ENCODE measurements at places on chromosomes 16 and 17.

- no peak for DNase-seq
Measured at GRCh38 chr17:82416771-82417170, 1.4 kb upstream of the HEXD start.

- no peak for DNase-seq
Measured at GRCh38 chr16:68228652-68229051, 7.3 kb downstream of the ESRP2 start.

DNA sequence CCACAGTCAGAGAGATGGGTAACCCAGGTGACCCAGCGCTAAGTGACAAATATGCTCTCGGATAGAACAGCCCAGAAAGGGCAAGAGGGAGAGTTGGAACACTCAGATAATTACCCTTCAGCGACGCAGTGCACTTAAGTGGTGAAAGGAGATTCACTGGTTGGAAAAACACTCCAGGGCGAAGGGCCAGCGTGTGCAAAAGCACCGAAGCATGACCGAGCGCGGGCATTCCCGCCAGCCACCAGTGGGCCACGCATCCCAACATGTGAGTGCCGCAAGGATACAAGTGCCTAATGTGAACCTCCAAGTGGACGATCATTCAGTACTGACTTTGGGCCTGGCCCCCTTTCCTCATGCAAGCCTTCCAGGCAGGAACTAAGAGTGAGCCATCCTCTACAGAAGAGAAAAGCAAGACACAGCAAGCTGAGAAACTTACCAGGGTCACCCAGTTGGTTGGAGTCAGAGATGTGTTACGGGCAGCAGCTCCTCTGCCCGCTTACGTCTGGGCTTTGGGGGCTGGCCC, 258.4 kb downstream of the C16orf95 start:
- no peak for DNase-seq

GRCh38 chr16:3590736-3591435, 13.7 kb upstream of the NLRC3 start:
- no peak for DNase-seq

DNA sequence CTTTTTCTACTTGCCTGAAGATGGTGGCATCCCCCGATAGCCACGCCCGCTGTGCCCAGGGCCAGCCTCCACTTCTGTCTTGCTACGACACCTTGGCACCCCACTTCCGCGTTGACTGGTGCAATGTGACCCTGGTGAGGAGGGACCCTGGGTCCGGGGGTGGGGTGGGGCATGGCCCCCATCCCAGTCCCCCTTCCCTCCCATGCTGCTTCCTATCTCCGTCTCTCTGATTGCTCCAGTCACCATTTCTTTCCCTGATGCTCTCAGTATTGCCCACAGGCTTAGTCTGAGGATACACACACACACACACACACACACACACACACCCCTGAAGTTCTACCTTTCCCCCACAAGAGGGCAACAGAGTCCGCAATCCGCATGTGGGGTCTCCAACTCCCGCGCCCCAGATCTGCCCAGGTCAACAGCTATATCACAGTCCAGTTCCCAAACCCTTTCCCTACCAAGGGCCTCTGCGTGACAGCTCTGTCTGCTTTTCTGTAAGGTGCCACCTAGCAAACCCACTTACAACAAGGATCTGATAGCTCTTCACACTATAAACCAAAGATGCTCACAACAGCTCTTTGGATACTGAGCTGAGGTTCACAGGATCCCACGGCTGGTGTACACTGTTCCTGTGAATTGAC, 3.4 kb downstream of the SGCA start:
- DNase-seq, result peak; percentile 34

- no peak for DNase-seq
Measured at GRCh38 chr16:83171396-83171795, 544.6 kb downstream of the CDH13 start.

DNA sequence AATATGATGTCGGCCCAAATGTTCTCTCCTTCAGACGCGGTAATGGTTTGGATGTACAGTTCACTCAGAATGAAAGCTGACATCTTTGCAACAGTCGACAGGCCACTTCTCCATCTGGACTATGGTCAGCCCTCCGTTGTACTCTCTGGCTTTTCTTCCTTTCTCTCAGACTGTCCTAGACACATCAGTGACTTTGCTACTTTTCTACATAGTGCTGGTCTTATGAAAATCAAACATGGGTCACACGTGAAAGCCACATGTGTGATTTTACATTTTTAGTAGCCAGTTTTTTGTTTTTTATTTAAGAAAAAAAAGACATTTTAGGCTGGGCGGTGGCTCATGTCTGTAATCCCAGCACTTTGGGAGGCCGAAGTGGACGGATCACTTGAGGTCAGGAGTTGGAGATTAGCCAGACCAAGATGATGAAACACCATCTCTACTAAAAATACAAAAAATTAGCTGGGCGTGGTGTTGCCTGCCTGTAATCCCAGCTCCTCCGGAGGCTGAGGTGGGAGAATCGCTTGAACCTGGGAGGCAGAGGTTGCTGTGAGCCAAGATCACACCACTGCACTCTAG, 644.1 kb downstream of the KCNJ2 start:
- no peak for DNase-seq

GRCh38 chr16:9300252-9300651, 208.8 kb downstream of the HAPSTR1 start:
- DNase-seq, result no peak

GRCh38 chr16:56603589-56603988, 4.8 kb upstream of the MT2A start:
- peak; percentile 43 for DNase-seq

GRCh38 chr16:66853261-66854139, 9.3 kb downstream of the CA7 start:
- no peak for DNase-seq

DNA sequence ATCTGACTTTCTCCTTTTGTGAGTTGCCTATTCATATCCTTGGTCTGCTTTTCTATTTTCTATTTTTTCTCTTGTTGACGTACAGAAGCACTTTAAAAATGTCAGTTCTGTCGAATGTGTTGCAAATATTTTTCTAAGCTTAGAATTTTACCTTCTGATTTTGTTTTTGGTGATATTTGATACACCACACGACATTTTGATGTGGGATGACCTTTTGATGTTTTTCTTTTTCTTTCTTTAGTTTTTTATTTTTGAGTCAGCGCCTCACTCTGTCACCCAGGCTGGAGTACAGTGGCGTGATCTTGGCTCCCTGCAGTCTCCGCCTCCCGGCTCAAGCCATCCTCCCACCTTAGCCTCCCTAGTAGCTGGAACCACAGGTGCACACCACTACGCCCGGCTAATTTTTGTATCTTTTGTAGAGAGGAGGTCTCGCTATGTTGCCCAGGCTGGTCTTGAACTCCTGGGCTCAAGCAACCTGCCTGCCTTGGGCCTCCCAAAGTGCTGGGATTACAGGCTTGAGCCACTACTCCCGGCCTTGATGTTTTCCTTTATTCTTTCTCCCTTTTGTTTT, 39.6 kb downstream of the WSB1 start:
- DNase-seq, result no peak

- no peak for DNase-seq
Measured at GRCh38 chr17:19502517-19502916, 31.1 kb upstream of the SLC47A1 start.

- DNase-seq, result no peak
Measured at GRCh38 chr17:79095345-79096055, 20.9 kb downstream of the ENGASE start.

DNA sequence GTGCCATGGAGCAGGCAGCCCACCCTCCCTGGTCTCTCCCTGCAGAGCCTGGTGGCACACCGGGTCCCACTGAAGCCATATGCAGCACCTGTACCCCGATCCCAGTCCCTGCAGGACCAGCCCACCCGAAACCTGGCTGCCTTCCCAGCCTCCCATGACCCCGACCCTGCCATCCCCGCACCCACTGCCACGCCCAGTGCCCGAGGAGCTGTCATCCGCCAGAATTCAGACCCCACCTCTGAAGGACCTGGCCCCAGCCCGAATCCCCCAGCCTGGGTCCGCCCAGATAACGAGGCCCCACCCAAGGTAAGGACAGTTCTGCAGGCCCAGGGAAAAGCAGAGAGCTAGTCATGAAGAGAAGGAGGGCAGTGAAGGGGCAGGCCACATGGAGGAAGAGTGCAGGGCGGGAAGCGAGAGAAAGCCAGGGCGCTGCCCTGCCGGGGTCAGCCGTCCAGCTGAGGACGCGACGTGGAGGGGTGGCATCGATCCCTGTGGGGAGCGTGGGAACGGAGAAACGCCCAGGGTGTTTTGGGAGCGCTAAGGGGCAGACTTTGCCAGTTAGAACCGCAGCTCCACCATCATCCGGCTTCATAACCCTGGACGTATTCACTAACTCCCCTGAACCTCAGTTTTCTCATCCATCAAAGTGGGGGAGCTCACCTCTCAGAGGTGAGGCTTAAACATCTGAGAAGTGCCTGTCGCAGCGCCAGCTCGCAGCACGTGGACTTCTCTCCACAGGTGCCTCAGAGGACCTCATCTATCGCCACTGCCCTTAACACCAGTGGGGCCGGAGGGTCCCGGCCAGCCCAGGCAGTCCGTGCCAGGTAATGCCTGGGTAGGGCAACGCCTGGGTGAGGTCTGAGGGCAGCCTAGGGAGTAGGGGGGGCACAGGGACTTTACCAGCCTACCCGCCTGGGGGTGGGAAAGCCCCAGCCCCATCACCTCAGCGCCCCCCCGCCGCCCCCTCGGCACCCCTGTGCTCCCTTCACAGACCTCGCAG, 7.6 kb upstream of the C17orf107 start:
- DNase-seq, result no peak

GRCh38 chr17:48181653-48182052, 74.1 kb downstream of the SNX11 start:
- DNase-seq, result no peak

DNA sequence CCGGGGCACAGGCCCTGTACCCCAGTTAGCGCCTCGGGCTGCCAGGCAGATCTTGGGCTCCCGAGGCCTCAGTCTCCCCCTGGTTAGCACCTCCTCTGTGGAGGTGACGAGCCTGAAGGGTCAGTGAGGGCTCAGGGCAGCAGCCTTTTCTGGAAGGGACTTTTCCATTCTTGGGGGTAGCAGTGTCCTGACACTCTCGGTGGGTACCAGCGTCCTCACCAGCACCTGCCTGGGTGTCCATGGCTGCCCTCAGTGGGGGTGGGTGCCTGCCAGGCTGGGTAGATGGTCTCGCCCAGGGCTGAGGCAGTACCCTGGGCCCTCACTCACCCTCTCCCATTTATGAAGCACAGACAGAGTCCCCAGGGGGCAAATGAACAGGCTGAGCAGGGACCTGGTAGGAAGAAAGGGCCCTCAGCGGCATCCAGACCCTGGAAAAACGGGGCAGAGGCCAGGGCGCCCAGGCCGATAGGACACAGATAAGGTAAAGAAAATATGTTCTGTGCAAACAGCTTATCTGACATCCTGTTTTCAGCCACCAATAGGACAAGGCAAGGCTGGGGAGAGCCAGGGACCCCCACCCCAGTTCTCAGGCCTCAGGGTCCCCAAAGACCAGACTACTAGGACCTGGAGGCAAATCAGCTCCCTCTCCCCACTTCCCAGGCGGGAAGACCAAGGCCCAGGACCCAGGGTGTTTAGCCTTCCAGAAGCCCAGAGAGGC, 50.9 kb downstream of the ZFPM1 start:
- no peak for DNase-seq

DNA sequence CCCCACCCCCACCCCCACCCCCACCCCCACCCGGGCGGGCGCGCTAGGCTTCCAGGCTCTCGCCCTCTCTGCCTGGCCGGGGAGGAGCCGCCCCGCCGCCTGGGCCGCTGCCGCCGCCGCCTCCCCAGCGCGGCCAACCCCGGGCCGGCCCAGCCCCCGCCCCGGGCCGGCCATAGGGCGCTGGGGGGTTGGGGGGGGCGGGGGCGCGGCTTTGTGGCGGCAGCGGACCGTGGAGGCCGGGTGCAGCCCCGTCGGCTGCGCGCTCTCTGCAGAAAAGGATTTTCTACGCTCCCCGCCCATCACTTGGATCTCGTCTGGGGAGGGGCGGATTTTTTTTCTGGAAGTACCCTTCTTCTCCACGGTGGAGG, 230.9 kb downstream of the MRTFB start:
- DNase-seq, result peak; percentile 43

DNA sequence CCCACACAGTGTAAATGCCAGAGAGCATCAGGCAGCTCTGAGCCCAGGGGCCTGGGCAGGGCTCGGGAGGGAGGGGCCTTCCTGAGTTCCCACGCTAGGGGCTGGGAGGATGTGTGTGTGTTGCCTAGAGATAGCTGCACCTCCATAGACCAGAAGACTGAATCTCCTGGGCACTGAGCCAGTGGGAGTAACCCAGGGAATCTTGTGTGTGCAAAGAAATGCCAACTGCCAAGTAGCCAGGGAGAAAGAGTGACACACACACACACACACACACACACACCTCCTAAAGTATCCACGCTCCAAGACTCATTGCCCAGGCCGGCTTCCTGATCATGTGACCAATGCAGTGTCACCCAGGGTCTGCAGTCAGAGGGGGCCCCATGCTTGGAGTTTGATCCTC, 166.2 kb upstream of the RPL38 start:
- DNase-seq, result peak; percentile 35

GRCh38 chr16:14014284-14014625, 56.9 kb upstream of the MRTFB start:
- DNase-seq, result no peak

GRCh38 chr17:73293480-73293911, 18.3 kb downstream of the CDC42EP4 start:
- DNase-seq, result no peak

GRCh38 chr17:2683912-2684311, 27.7 kb downstream of the CLUH start:
- no peak for DNase-seq

DNA sequence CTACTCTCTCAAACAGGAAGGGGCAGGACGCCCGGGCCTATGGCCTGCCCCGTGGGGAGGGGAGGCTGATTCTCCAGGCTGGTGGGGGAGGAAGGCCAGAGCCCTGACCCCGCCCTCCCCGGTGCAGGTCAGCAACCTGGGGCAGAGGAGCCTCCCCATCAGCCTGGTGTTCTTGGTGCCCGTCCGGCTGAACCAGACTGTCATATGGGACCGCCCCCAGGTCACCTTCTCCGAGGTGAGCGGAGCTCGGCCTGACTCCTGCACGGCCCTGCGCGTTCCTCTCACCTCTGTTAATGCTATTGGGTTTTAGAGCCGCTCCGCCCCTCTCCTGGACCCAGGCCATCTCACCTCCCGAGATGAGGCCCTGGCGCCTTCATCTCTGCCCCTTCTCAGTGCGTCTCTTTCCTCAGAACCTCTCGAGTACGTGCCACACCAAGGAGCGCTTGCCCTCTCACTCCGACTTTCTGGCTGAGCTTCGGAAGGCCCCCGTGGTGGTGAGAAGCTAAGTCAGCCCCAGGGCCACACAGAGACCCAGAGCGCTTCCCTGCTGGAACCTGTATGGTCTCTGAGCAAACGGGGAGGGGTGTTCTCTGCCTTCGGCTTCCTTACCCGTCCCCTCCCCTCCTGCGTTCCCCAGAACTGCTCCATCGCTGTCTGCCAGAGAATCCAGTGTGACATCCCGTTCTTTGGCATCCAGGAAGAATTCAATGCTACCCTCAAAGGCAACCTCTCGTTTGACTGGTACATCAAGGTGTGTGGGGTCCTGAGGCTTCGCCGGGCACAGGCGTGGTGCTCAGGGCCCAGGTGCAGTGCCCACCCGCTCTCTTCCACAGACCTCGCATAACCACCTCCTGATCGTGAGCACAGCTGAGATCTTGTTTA, 25.1 kb upstream of the ITGAX start:
- DNase-seq, result no peak
